HS-5 (cell line): ENCODE measurements at places on chromosomes 16 and 17.
A peak's percentile ranks its signal among the peaks of the same experiment; 100 is the strongest.

DNA sequence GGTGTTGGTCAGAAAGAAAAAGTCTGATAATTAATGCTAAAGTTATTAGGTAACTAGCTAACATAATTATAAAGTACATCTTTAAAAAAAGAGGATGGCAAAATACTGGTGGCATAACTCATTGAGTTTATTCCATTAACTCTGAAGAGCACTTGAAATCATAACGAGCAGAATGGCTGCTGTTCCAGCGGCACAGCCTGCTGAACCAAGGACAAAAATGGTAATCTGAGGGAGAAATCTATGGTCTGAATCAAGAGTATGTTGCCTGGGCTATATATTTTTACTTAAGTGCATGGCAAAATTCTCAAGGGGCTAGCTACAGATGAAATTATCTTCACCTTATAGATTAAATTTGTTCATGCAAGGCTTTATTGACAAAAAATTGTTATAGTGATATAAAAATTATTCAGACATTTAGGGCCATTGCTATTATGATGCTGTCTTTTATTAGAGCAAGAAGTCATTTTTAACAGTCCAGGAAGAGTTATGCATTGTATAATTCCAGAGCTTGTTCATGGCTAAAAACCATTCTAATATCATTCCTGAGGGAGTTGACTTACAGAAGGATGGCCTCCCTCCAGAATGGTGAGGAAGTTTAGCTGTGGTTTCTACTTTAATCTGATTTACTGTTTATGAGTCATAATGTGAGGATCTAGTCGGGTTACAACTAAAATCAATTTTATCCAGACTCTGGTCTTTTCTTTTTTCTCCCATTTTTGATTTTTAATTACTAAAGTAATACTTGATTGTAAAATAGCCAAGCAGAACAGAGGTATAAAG is 41.4 kb upstream of the ANKFN1 start:
- DNase-seq = peak; percentile 10

- no peak for DNase-seq
Measured at GRCh38 chr17:19001907-19002590, 2.5 kb downstream of the FAM83G start.

- no peak for DNase-seq
Measured at GRCh38 chr17:16473044-16474011, 18.7 kb downstream of the LRRC75A start.

DNA sequence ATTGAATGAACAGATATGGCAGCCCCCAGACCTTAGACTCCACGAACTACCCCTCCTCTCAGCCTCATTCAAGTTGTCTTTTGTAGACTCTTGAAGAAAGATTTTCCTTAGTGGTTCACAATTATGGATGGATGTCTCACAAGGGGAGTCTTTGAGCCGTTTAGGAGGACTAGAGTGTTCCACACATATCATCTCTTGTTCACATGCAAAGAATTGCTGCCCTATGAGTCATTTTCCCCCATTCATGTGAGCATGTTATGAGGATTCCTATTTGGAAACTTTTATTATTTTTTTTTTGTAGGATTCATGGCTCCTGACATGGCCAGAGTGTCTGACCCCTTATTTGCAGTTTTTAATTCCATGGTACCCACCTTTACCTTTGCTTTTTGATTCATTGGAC is 237.1 kb downstream of the SHISA9 start:
- DNase-seq = no peak

DNA sequence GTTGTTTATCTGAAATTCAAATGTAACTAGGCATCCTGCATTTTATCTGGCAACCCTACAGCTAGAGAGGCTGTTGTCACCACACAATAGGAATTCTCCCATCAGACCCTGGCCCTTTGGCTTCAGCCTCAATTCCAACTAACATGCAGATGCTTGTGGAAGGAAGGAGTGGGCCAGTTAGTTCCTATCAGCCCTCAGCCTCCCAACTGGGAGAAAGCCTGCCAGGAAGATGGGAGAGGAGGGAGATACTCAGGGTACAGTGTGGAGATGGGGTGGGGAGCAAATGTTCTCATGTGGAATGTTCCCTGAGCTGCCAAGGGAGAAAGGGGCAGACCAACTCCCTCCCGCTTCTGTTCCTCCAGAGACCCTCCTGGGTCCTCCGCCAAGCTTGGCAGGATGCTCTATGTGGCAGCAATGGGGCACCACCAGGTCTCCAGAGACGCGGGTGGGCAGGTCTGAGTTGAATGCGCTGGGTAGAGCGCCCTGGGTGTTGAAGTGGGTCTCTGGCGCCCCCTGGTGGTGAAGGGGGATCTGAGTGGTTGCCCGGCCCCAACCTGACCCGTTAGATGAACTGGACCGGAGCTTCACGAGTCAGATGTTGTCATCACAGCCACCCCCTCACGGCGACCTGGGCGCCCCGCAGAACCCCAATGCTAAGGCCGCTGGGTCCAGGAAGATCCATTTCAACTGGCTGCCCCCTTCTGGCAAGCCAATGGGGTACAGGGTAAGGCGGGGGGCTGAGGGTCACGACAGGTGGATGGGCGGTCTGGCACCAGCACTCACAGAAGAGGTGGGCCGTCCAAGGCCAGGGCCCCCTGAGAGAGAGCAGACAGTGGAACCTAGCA is 15.2 kb downstream of the GALK1 start:
- DNase-seq = no peak
